B cell (primary cell): ENCODE measurements at places on chromosomes 5 and 9. TPM values are rescaled to one million over a fixed set of nuclear protein-coding genes. Genes with fewer than 3 reads are reported as not detected.

DCTN4 gene
- 54.4 and 58.4 TPM in 2 replicates for total RNA-seq

HSD17B3 gene
- total RNA-seq, result not detected in 2 replicates

SELENOP gene
- 0.12 TPM in 1 of 2 replicates, not detected in the other for total RNA-seq

SVEP1 gene
- total RNA-seq, result not detected in 2 replicates

PDGFRB gene
- 3.4 and 3.6 TPM in 2 replicates for total RNA-seq

DNA sequence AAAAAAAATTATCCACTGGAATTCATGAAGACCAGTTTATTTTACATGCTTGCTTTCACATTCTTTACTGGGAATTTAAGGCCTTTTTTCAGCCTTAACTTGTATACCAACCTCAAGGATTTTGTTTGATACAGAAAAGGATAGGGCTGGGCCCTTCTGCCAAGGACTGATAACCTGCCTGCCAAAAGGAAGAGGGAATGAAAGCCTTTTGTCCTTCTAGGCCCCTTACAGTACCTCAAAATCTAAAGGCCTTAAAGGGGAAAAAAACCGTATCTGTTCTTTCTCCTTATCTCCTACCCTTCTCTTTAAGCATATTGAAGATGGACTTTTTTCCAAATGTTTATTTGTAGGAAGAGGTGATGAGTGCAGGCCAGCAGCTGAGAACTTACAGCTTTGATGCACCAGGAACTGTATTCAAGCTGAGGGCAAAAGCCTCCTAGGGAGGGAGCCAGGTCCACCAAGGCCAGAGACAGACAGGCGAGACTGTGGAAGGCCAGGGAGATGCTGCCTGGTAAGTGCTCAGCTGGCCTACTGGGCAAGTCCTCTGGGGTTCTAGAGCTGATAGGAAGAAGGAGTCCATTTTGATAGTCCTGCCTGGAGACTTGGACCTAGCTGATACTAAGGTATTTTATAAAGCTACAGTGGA is 31.8 kb downstream of the FAXDC2 start:
- H3K36me3 ChIP-seq, result peaks cover 4% of the 10 kb centered on the region
- no peak overlapping the region for H3K4me3 ChIP-seq
- H3K27me3 ChIP-seq, result no peaks in the 10 kb centered on the region
- no peak overlapping the region for H3K27ac ChIP-seq

DNA sequence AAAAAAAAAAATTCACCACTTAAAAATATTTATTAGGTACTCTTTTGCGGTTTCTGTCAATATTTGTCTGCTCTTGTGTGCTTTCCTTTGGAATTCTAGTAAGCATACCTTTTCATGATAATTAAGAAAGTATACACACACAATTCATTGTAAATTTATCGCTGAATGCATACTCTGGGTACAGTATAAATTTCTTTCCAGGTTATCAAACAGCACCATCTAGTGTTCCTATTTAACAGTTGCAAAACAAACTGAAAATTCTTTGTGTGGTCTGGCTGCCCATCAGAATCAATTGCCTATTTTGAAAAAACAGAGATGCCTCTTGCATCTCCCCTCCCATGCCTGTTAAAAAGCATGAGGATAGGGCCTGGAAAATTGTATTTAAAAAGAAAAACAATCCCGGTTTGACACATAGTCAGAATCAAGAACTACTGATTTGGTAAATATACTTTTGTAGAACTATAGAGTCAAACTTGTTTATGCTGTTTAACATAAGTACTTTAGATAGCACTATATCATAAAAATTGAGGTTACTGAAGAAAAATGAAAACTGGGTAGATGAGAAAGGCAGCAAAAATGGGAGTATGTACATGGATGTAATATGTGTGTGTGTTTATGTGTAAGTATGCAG is 16.2 kb downstream of the PGGT1B start:
- H3K36me3 ChIP-seq, result peaks cover 16% of the 10 kb centered on the region
- H3K4me3 ChIP-seq, result no peak overlapping the region
- H3K27me3 ChIP-seq, result no peaks in the 10 kb centered on the region
- peak; percentile 58 for DNase-seq
- H3K4me1 ChIP-seq, result no peaks in the 10 kb centered on the region
- H3K27ac ChIP-seq, result no peak overlapping the region

- no peaks in the 10 kb centered on the region for H3K27me3 ChIP-seq
- H3K4me3 ChIP-seq, result no peak overlapping the region
- no peak for DNase-seq
- no peak overlapping the region for H3K27ac ChIP-seq
Observed at GRCh38 chr5:41858890-41859289, 11.3 kb downstream of the OXCT1 start.

- H3K36me3 ChIP-seq, result no peaks in the 10 kb centered on the region
- H3K27ac ChIP-seq, result no peak overlapping the region
- no peaks in the 10 kb centered on the region for H3K4me1 ChIP-seq
- no peak for DNase-seq
Observed at GRCh38 chr5:169270827-169271226, 30.1 kb downstream of the SLIT3 start.

- no peak overlapping the region for H3K27ac ChIP-seq
- H3K27me3 ChIP-seq, result peaks cover 30% of the 10 kb centered on the region
- no peaks in the 10 kb centered on the region for H3K4me1 ChIP-seq
- H3K4me3 ChIP-seq, result no peak overlapping the region
- DNase-seq, result no peak
Observed at GRCh38 chr5:38467353-38468040, 88.9 kb downstream of the LIFR start.

DNA sequence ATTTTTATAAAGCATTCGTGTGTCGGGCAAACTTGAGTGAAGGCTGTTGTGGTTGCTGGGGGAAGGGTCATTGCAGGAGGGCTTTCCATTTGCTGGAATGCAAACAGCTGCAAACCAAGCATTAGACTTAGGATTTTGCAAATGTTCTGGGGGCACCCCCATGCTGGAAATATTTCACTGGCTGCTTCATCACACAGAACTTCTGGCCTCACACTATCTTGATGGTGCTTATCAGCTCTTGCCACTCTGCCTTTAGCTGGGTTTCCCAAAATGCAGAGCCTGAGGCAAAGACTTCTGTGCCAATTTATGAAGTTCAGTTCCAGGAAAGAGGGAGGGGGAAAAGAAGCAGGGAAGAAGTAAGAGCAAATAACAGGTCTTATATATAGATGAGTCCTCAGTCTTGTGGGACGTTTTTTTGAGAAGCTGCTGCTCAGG is 8.6 kb upstream of the COL15A1 start:
- no peak overlapping the region for H3K27ac ChIP-seq
- H3K36me3 ChIP-seq, result no peaks in the 10 kb centered on the region
- H3K4me3 ChIP-seq, result no peak overlapping the region
- DNase-seq, result no peak
- no peaks in the 10 kb centered on the region for H3K4me1 ChIP-seq

GRCh38 chr5:180818677-180819341 is 16.2 kb upstream of the MGAT1 start:
- no peaks in the 10 kb centered on the region for H3K27me3 ChIP-seq
- H3K36me3 ChIP-seq, result no peaks in the 10 kb centered on the region
- H3K27ac ChIP-seq, result no peak overlapping the region

DNA sequence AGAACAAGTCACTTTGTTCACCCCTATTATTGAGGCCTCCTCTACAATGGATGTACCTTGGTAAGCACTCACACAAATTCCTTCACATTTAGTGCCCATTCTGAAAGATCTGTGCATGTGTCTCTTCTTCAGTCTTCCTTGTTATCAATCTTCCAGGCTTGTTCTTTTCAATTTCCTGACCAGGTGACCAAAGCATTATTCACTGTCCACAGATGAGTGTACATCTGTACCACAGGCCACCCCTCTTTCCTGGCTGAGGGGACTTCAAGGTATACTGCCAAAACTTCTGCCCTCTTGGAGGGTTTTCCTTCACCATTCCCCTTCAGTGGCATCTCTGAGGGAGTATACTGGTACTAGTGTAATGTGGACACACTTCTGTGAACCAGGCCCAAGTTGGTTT is 25.5 kb upstream of the STOM start:
- no peak overlapping the region for H3K27ac ChIP-seq
- H3K4me3 ChIP-seq, result no peak overlapping the region
- no peaks in the 10 kb centered on the region for H3K4me1 ChIP-seq
- no peaks in the 10 kb centered on the region for H3K27me3 ChIP-seq

DNA sequence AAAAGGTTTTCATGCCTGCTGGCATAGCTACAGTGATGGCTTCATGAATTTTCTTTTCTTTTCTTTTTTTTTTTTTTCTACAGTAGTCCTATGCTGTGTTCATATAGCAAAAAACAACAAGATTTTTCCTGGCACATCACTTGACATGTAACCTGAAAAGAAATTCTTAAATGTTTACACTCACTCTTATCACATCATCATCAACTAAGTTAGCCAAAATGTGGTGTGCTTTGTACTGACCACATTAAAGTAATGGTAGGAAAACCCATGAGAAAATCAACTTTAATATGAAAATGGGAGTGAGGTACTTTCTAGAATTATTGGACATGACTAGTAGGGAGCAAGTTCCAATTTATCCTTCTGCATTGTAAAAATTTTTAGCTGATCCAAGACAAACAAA is 146.7 kb downstream of the SSBP2 start:
- H3K4me1 ChIP-seq, result no peaks in the 10 kb centered on the region
- no peak overlapping the region for H3K4me3 ChIP-seq
- H3K27ac ChIP-seq, result no peak overlapping the region
- H3K27me3 ChIP-seq, result no peaks in the 10 kb centered on the region
- H3K36me3 ChIP-seq, result peaks cover 21% of the 10 kb centered on the region
- DNase-seq, result no peak

DNA sequence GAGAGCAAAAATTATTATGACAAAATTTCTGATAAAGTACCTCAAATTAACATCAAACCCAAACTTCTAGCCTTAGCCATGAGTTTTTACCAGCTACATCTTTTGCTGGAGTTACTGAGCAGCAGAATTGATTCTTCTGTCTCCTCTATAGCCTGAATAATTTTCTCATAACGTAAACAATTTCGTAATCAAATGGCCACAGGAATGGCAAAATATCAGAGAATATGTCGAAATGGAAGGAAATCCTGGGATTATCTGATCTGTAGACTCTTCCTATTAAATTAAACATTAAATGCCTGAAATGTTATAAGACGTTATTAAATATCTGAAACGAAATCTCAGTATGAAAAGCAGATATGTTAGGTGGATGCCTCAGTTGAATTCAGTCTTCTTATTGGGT is 41.1 kb downstream of the LURAP1L start:
- no peak overlapping the region for H3K27ac ChIP-seq
- DNase-seq, result no peak
- no peak overlapping the region for H3K4me3 ChIP-seq

GRCh38 chr5:141878186-141878710 is at the start of gene PCDH1:
TSS of gene PCDH1 (minus strand) at chr5:141878410. CDS start at chr5:141878262, 148 bp downstream.
- H3K4me3 ChIP-seq, result no peak within 1 kb of the TSS
- DNase-seq, result no peak
- H3K27ac ChIP-seq, result no peak within 1 kb of the TSS
- H3K27me3 ChIP-seq, result no peaks in the 10 kb centered on the region

DNA sequence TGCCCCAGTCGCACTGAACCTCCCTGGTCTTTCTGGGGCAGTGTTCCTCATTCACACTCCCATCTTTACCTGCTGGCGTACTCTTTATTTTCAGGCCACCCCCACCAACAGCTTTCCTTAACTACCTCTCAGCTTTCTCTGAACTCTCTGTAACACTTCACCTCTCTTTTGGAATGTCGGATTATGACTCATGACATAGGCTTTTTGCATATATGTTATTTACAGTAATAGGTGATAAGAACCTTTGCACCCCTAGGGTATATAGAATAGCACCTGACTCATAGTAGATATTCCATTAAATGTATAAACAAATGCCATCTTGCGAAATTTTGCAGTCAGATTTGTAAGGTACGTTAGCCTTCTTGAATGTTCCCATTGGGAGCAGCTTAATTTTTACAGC is 52.9 kb upstream of the MIER3 start:
- no peak overlapping the region for H3K27ac ChIP-seq
- H3K36me3 ChIP-seq, result no peaks in the 10 kb centered on the region
- H3K4me1 ChIP-seq, result peaks cover 8% of the 10 kb centered on the region
- H3K27me3 ChIP-seq, result no peaks in the 10 kb centered on the region
- DNase-seq, result no peak

GRCh38 chr9:138098116-138098907 is 220.7 kb downstream of the CACNA1B start:
- DNase-seq, result no peak
- no peaks in the 10 kb centered on the region for H3K27me3 ChIP-seq
- no peak overlapping the region for H3K27ac ChIP-seq
- no peak overlapping the region for H3K4me3 ChIP-seq

DNA sequence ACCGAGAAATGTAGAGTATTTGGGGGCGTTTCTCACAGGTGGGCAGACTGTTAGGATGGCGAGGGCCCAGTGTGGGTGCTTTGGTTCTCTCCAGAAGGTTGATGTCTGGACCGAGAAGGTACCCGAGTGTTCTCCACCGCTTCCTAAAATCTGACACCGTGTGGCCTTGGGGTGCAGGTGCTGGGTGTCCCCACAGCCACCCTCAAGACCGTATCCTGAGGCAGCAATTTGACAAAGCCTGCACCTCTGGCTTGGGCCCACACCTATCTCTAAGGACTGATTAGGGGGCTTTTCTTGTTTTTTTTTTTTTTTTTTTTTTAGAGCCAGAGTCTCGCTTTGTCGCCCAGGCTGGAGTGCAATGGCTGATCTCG is 1.3 kb downstream of the PPP1R26 start:
- peak; percentile 37 for DNase-seq
- H3K27ac ChIP-seq, result no peak overlapping the region
- H3K27me3 ChIP-seq, result peaks cover 32% of the 10 kb centered on the region
- no peak overlapping the region for H3K4me3 ChIP-seq
- H3K4me1 ChIP-seq, result peaks cover 10% of the 10 kb centered on the region

DNA sequence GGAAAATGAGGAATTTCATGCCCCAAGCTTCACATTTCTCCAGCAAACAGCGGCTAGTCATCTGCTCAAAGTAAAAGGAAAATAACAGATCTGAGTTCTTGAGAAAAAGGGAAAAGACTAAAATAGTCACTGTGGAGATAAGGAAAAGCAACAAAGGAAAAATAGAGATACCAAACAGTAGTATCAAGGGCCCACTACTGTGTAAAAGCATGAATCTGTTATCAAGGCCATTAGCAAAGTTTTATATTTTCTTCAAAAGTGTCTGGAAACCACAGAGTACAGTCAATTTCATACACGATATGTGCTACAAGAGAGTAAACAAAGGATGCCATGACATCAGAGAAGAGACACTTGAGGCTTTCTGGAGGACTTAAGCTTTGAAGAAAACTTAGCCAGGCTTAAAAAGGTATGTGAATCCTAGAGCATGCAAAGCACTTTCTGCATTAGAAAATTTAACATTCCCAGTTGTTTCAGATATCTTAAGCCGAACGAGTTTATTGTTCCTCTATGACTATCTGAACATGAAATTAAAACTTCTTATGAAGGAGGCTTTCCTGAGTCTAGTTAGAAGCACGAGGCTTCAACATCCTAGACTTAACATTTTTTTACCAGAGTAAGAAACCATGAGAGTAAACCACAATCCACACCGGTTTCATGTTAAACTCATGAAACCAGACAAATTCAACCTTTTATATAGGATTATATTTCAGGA is 1.2 kb downstream of the TTC33 start:
- peaks cover 13% of the 10 kb centered on the region for H3K4me1 ChIP-seq
- H3K4me3 ChIP-seq, result peak overlapping the region; percentile 100
- no peak for DNase-seq
- H3K27ac ChIP-seq, result no peak overlapping the region

- no peak overlapping the region for H3K4me3 ChIP-seq
- DNase-seq, result no peak
- no peaks in the 10 kb centered on the region for H3K27me3 ChIP-seq
- no peaks in the 10 kb centered on the region for H3K4me1 ChIP-seq
- no peak overlapping the region for H3K27ac ChIP-seq
Observed at GRCh38 chr9:38681747-38682227, 38.1 kb downstream of the FAM240B start.
